Stimulated activated CD8-positive, alpha-beta memory T cell treated with anti-CD3 and anti-CD28 coated beads, Interleukin-4, amount 100 ng/mL, for 1 hour (primary cell): ENCODE measurements at places on chromosomes 6 and 20.

DNA sequence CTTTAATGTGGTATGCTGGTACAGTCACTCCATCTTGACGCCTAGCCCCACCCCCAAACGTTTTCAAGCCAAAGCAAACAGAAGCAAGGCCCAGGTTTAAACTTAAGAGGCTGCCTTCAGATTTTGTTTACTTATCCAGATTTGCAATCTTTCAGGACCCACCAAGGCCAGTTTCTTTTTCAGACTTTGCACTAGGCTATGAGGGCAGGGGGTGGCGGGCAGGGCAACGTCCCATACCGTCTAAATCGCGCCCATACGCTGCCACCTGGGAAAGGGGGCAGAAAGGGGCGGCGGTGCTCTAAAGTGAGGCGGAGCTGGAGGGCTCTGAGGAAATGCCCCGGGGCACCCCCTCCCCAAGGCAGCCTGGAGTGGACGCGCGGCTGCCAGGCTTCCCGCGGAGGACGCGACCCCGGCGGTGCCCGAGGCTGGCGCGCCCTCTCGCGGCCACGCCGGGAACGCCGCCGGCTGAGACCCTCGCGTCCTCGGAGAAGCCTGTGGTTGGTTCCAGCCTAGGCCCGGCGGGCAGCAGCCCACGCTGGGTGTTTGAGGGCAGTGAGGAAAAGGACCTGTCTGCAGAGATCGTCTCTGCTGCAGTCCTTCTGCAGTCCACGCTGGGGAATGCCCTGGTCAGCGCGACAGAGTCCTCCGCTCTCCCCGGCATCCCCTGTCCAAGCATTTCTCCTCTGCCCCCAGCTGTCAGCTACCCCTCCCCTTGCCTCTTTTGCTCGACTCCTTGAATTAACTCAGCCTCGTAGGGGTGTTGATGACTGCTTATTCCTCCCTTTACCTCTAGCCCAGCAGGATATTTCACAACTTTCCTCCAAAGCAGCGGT is 129.2 kb upstream of the PRND start:
- no peak for DNase-seq

GRCh38 chr20:2109425-2110210 is 8.0 kb downstream of the STK35 start:
- no peak for DNase-seq

DNA sequence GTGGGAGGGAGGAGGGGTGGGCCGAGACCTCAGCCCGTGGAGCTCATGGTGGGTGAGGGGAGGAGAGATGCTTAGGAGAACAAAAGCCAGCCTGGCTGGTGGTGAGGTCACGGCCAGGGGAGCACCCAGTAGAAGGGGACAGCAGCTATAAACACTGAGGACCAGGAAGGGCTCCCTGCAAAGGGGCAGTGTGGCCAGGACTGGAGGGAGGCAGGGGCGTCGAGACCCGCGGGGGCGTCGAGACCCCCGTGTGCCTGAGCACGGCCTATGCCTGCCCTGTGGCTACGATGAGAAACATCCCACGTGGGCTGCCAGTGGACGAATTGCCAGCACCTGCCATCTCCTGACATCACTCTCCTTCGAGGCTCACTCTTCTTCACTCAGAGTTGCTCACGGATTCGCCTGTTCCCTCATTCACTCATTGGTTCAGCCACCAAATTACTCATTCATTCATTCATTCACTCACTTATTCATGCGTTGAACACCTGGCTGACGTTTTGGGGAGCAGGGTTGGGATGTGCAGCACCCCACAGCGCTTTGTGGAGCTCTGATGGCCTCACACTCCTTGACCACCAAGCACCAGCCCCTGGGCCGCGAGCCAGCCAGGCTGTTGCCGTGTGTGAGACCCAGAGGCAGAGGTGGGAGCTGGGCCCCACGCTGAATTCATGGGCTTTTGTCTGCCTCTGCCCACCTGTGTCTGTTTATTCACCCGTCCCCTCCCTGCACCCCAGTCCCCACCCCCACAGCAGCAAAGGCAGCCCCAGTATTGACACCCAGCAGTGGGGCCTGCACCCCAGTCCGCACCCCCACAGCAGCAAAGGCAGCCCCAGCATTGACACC is 61.2 kb upstream of the BHLHE23 start:
- no peak for DNase-seq

- DNase-seq, result no peak
Observed at GRCh38 chr6:40249935-40250334, 315.7 kb upstream of the MOCS1 start.

DNA sequence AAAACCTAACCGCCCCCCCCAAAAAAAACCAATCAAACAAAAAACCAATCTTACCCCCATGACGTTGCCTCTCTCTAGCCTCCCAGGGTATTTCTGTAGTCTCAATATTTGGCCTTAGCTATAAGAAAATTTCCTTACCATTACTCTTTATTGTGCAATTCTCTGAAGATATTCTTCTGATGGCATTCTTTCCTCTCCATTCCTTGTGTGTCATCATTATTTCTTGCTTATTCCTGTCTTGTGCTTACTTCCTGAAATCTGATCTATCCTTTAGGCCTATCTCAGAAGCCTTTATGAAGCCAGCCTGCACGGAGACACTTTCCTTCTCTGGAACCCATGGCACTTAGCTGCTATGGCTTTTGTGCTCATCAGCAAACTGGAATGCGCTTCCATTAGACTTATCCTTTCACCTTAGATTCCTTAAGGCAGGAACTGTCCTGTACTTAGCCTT is 65.9 kb upstream of the DDR1 start:
- no peak for DNase-seq

- DNase-seq, result no peak
Observed at GRCh38 chr20:8362457-8362856, 230.4 kb downstream of the PLCB1 start.

DNA sequence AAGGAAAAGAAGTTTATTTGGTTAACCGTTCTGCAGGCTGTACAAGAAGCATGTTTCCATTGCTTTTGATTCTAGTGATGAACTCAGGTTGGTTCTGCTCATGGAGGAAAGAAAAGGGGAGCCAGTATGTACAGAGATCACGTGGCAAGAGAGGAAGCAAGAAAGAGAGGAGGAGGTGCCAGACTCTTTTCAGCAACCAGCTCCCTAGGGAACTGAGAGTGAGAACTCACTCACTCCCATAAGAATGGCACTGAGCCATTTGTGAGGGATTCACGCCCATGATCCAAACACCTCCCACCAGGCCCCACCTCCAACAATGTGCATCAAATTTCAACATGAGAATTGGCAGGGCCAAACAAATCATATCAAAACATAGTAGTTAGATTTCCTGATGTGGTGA is 649.1 kb downstream of the EPM2A start:
- no peak for DNase-seq

DNA sequence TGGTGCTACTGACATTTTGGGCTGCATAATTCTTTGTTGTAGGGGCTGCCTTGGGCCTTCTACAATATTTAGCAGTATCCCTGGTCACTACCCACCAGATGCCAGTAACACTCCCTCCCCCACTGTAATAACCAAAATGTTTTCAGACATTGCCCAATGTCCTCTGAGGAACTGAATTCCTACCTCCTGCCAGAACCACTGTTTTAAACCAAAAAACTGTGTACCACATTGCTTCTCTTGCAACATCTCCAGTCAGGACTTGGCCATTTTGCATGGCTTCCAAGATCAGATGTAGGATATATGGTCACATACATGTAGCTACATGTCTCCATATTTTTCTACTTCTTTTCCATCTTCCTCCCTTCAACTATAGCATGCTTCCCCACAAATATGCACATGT is 97.4 kb upstream of the IFNGR1 start:
- no peak for DNase-seq

- DNase-seq, result no peak
Observed at GRCh38 chr20:23145281-23145700, 59.2 kb upstream of the CD93 start.

DNA sequence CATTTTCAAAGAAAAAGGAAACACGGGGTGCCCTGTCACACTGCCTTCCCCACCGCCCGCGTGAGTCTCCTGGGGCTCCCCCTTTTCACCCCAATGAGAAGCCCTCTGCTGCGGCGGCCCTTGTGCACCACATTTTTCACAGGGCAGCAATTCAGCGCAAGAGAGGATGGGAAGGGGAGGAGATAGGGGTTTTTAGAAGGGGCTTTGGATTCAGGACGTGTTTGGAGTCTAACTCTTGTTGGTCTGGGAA is 726 bp upstream of the ARFGEF3 start:
- DNase-seq, result no peak

DNA sequence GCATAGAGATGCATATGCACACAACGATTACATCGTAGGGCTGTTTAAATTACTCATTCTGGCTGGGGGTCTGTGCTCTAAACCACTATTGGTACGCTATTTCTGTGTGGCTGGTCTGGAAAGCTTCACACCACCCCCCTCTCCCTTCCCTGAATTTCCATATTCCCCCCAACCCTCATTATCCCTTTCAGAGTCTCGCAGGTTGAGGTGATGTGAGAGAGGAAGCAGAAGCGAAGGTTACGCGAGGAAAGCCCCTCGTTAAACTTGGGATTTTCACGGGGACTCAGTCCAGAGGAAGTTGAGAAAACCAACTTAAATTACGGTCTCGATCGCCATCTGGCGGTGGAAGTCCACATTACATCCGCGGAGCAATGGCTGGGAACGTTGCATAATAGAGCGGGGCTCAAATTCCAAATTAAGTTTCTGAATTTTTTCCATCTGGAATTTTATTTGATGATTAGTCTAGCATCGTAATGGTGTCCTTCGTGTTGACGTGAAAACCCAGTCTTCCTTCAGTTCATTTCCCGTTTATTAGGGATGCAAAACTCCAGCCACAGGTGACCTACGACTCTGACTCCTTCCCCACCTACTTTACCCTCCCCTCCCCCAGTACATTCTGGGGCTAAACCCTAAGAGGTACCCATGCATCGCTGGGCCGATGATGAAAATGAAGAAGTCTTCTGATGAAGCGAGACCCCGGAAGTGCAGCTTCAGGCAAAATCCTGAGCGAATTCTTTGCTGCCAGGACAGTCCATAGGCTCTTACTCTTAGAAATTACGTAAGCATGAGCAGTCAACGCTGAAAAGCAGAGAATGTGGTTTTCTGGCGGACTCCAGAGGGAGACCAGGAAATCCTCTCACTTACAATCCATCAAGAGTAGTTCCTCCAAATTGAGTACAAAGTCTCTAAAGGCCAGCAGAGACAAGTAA is 19.7 kb downstream of the HLA-DOB start:
- DNase-seq, result peak; percentile 59

DNA sequence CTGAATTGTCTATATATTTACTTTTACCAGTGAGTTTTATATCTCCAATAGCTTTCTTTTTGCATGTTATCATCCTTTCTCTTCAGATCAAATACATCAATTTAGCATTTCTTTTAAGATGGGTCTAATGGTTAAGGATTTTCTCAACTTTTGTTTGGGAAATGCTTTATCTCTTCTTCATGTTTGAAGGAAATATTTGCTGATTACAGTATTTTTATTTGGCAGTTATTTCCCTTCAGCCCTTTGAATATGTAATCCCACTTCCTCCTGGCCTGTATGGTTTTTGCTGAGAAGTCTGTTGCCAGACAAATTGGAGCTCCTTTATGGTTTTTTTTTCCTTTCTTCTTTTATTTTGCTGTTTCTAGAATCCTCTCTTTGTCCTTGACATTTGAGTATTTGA is 6.7 kb upstream of the CST9L start:
- no peak for DNase-seq

- no peak for DNase-seq
Observed at GRCh38 chr20:59997896-59998295, 39.7 kb downstream of the CDH26 start.

DNA sequence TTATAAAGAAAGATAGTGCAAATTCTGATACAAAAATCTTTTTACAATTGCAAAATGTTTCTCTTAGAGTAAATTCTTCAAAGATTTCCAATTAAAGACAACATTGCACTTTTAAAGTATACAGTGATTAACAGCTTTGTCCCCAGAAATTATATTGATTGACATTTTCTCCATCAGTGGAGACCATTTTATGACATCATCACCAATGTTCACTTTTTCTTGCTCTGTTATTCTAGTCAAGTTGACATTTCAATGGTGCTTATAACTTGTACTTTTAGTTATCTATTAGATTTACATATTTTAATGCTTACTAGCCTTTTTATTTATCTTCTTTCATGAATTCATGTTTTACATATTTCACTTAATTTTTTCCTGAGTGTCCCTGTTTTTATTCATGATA is 524.8 kb downstream of the HAO1 start:
- no peak for DNase-seq

GRCh38 chr6:122799140-122799745 is 10.2 kb downstream of the SMPDL3A start:
- no peak for DNase-seq

DNA sequence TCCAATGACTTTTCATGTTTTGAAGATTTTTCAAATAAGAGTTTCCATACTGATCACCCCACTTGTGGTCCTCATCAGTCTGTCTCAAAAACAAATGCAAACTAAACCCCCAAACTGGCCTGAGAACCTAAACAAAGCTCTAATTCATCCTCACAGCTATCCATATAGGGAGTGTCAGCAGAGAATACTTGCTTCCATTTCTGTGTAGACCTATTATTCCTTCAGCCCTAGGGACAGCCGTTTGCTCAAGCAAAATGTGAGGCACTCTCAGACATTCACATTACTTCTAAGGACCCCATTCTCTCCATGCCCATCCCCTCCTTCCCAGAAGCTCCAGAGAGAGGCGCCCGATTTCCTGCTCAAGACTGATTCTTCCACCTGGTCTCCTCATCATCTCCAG is 24.6 kb downstream of the DNAAF9 start:
- no peak for DNase-seq

DNA sequence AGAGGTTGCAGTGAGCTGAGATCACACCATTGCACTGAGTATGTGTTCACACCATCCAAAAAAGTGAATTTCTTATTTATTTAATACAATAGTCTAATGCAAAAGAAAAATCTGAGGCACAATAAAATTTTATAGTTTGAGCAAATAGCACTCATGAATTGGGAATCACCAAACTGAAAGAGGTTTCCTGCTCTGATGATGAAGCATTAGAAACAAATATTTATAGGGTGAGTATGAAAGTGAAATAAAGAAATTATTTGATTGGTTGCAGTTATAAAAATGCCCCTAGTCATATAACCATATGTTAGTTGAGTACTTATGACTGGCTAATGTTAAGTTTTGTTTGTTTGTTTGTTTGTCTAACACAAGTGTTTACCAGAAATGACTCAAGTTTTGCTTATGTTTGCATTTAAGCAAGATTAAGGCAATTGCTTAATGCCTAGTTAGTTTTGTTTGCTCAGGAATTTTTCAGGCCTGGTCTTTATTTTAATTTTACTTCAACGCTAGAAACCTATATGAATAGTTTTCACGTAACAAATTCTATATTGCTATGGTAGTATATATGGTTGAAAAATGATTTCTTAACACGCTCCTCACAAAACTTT is 151.5 kb upstream of the FAM83B start:
- DNase-seq, result no peak

- no peak for DNase-seq
Observed at GRCh38 chr6:11788043-11788442, 9.4 kb upstream of the ADTRP start.
